GM12864 (cell line): ENCODE measurements at places on chromosomes 2 and 18.

GRCh38 chr2:181573140-181573736, 83.7 kb downstream of the CERKL start:
- no peak for DNase-seq

GRCh38 chr2:218999881-219000568, 6.8 kb upstream of the CRYBA2 start:
- no peak for DNase-seq

GRCh38 chr18:46462523-46462922, 194.5 kb downstream of the LOXHD1 start:
- no peak for DNase-seq

DNA sequence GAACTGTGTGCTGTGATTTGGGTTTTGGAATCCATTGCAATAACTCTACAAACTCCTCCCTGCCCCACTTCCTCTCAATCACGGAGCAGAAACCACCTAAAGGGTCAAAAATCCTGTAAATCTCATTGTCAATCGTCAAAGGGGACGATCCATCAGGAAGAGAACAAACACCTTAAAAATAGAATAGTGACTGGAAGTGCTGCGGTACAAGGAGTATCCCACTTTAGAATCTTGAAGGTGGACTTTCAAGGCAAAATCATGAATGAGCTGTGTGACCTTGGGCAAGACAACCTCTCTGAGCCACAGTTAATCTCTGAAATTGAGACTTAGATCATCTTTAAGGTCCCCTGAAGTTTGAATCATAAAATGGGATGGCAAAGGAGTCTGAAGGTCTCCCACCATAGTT, 5.9 kb downstream of the PMAIP1 start:
- DNase-seq = no peak

DNA sequence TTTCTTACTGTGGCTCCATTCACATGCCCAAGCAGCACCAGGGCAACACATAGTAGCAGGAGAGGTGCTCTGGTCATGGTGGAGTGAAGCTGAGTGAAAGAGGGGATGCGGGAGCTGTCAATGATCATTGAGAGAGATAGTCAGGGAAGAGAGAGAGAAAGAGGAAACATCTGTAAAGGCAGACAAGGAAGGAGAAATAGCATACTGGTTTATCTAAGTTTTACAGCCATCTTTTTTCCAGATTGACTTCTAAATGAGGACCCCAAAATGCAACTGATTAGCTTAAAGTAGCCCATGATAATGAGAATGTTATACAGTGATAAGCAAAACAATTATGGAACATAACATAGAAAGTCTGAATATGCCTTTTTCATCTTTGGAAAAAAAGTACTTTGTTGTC, at the start of gene C2orf66:
TSS of gene C2orf66 (minus strand) at position 96 of the 400 bp plus-strand sequence. CDS start at position 77, 19 bp downstream.
- DNase-seq = no peak

- no peak for DNase-seq
Observed at GRCh38 chr18:75161256-75162028, 47.5 kb downstream of the PTGR3 start.
